ENCODE measurements at places on chromosomes 4 and X. TPM values are rescaled to one million over a fixed set of nuclear protein-coding genes. Genes with fewer than 3 reads are reported as not detected.

GRCh38 chrX:134933248-134933647 is 57.5 kb upstream of the SMIM10 start:
- DNase-seq, result no peak

GRCh38 chrX:40243755-40244515 is 146.2 kb upstream of the BCOR start:
- no peak for DNase-seq

- DNase-seq, result no peak
Measured at GRCh38 chrX:47078129-47079043, at the start of gene RGN. TSS of gene RGN (plus strand) at chrX:47078443. CDS start at chrX:47081145, 2,702 bp downstream.

Gene KLHL13
- polyA plus RNA-seq, result 47.3 TPM

Gene WFS1
- polyA plus RNA-seq, result 18.9 TPM

DNA sequence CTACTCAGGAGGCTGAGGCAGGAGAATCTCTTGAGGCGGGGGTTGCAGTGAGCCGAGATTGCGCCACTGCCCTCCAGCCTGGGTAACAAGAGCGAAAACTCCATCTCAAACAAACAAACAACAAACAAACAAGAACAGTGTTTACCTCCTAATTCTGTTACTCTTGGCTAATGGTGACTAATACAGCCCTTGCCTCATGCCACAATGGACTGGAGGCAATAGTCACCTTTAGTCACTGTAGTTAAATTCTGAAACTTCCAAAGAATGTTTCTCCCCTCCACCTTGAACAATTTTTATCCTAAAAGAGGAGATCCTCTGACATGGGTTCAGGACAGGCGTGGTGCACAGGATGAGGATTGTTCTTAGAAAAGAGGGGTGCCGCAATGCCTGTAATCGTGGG is 241.2 kb upstream of the CTSO start:
- DNase-seq, result no peak

DNA sequence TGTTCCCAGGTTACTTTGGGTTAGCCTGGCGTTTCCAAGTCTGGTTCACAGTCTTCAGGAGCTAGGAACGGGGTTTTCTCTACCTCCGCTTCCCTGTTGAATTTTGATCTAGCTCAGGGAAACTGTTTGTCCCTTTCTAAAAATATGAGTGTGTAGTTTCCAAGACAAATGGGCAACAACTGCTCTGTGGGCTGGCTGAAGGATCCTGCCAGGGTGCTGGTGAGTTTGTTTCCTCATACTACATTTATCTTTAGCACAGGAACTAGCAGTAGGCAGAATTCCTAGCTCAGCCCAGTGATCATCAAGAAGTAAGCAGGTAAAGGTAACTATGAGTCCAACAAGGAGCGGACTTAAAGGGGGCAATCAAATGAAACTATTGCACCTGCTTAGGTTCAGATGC is 13.3 kb upstream of the FAM47E start:
- DNase-seq, result no peak

Gene CYTL1
- polyA plus RNA-seq, result 5.4 TPM

DNA sequence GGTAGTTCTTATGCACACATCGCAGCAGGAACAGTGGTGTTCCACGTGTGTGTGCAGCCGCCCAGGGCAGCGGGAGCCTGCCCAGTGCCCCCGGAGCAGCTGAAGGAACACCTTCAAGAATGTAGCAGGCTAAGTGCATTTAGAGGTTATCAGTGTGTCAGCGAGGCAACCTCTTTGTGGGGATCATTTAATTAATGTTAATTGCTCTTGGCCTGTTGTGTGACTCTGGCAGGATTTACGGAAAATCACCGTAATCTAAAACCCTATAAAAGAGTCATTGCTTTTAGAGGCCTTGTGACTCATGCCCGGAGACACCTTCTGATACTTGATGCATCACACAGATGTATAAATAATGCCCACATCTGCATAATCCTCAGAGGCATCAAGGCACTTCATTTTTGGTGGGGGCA is 47.3 kb upstream of the GATB start:
- no peak for DNase-seq

- DNase-seq, result no peak
Measured at GRCh38 chrX:134870419-134870818, 120.4 kb upstream of the SMIM10 start.

- DNase-seq, result no peak
Measured at GRCh38 chrX:79094075-79094832, 50.2 kb upstream of the GPR174 start.

- DNase-seq, result peak; percentile 36
Measured at GRCh38 chr4:140012688-140013486, 141.1 kb downstream of the MAML3 start.

GRCh38 chrX:19293606-19294325 is 50.0 kb upstream of the PDHA1 start:
- DNase-seq, result no peak

DNA sequence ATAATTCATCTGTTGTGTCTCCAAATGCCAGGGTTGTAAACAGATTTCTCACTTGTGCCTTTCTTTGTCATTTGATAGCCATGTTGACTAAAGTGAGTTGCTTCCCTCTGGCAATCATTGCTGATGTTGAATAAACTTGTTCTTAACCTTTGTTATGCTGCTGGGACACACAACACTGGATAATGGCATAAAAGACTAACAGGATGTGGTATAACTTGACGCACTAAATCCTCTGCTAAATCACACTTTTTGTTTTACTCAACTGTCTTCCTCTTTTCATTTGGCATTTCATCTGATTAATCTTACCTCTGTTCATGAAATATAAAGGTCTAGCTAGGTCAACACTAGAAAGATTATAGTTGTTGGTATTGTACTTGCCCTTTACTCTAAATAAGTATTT is 17.6 kb upstream of the CXCL5 start:
- DNase-seq, result no peak

GRCh38 chr4:79442422-79442821 is 34.4 kb upstream of the GK2 start:
- DNase-seq, result no peak

GRCh38 chr4:127920521-127920920 is 39.8 kb downstream of the PLK4 start:
- DNase-seq, result no peak

- no peak for DNase-seq
Measured at GRCh38 chrX:35101901-35102300, 159.3 kb downstream of the FAM47B start.

GRCh38 chr4:105369988-105370387 is 103.9 kb downstream of the PPA2 start:
- no peak for DNase-seq

DNA sequence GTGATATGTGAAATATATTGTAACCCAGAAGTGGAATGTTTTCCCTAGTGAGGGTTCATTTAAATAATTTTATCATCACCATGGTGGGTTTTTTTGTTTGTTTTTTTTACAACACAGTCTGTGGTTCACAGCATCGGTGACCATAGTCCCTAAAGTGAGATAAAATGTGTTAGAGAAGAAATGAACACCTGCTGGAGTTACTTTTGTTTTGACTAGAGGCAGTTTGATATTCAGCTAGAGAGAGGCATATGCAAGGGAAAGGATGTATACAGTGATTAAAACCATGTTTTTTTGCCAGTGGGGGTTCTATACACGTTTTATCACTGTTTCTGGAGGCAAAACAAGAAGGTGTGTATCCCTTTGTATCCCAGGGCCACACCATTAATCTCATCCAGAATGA is 541.5 kb downstream of the PCDH7 start:
- no peak for DNase-seq

GRCh38 chrX:2520539-2520938 is 19.8 kb upstream of the DHRSX start:
- DNase-seq, result no peak

GRCh38 chr4:86554646-86555045 is 39.5 kb upstream of the PTPN13 start:
- DNase-seq, result no peak

GRCh38 chr4:2862528-2862927 is 18.9 kb downstream of the ADD1 start:
- no peak for DNase-seq

DNA sequence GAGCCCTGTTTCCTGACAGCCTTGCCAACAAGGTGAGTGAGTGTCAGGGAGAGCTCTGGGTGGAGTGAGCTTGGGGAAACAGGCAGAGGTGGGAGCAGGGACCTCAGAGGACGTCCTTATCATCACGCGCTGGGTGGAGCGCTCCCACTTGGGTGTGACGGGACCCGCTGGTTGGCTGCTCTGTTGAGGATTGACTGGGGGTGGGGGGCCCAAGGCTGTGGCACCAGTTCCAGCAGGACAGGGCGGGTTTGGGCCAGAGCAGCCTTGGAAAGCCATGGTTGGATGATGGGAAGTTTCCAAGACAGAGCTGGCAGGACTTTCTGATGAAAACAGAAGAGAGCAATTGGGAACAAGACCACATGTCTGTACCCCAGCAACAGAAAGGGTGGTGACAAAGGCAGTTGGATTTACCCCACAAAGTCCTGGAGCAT is 3.0 kb upstream of the PCGF3 start:
- no peak for DNase-seq

DNA sequence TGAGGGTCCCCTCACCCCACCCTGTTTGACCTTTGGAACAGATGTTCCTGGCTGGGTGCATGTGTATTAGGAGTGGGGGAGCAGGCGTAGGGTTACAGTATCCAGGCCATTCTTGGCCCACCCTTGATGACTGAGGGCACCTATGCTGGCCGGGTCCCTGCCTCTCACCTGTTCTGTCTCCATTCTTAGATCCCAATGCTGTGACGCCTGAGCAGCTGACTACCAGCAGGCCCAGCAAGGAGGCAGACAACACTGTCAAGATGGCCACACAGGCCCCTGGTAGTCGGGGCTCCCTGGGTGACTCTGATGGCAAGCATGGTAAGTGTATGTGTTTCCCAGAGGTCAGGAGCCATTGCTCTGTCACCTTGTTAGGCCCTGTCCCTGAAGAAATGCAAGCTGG is 10.9 kb downstream of the EFNB1 start:
- no peak for DNase-seq

Gene MFSD8
- polyA plus RNA-seq, result 25.8 TPM

DNA sequence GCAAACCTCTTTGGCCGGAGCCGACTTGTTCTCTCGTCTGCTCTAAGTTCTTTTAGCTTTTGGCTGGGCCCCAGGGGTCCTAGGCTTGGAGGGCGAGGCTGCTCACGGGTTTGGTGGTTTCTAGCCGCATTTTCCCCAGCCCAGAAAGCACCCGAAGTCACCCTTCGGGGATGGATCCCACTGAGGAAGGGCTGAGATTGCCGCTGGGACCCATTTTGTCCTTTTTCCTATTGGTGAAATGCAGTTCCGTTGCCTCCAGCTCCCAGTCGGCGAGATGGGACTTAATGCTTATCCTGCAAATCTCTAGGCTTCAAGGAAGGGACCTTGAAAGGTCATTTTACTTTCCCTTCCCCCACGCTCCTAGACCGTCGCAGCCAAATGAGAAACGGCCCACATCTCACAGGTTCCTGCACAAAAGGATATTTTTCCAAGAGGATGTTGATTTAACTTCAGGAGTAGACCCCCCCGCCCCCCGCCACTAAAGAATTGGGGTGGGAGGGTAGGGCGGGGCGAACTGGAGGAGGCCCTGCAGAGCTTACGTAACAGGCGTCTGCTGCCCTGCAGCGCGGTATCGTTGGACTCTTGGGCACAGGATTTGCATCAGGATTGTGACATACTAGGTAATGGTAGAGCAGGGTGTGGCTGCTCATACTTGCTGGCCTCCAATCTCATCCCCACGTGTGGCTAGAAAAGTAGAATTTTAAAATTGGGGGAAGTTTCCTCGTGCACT is 564 bp downstream of the PGK1 start:
- peak; percentile 64 for DNase-seq

DNA sequence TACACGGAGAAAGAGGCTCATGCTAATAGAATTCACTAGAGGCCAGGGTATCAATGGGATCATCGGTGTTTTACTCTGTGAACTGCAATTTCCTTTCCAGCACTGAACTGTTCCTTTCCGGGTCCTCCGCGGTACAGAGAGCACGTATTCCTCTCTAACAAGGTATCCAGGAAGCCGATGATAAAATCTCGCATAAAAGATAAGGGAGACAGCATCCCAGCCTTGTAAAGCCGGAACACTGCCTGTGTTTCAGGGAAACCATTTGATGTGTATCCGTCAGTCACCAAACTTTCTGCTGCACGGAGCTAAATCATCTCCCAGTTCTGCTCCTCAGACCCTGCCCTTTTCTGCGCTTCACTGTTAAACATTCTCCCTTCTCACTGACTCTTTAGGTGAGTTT is 54.0 kb downstream of the ING2 start:
- no peak for DNase-seq

Gene CXorf49
- not detected for polyA plus RNA-seq

DNA sequence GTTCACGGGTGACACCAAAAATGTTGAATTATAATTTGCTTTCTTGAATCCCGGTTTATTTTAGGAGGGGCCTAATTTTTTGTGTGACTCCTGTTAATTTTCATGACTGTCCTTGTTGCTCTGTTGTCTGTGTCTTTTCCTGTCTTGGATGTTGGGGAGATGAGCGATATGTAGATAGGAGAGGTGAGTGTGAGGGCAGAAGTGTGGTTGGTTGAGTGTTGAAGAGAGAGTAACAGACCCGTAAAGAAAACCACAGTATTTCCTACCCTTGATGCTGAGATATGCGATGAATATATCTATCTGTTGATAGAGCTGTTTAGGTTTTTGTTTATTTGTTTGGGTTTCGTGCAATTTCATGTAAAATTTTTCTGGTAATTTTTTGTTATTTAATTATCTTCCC is 70.5 kb downstream of the CPE start:
- DNase-seq, result no peak

Gene NXF2B
- not detected for polyA plus RNA-seq

DNA sequence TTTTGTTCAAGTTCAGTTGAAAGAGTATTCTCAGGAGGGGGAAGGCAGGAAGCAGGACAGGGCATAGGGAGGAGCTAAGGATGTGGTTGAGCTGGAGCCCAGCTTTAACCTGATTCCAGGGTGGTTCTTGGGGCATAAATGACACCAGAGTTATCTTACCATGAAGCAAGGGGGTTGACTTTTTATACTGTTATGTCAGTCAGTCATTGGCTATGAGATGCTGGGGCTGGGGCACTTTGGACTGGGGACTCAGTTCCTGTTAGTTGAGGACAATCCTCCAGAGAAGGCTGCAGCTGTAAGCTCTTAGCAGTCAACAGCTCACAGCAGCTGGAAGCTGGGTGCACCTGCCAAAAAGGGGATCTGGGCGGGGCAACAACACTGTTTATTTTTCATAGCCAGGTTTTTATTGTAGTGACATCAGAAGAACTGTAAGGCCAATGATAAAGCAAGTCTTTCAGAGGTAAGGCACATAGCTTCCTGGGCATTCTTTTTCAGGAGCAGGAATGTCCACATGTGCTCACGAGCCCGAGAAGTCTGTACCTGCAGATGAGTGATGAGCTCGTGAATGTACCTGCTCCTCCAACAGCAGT is 78.5 kb downstream of the MID1IP1 start:
- DNase-seq, result peak; percentile 82

- DNase-seq, result no peak
Measured at GRCh38 chr4:26275281-26275680, 45.5 kb upstream of the RBPJ start.

GRCh38 chr4:186266729-186267456 is 904 bp downstream of the F11 start:
- DNase-seq, result no peak

DNA sequence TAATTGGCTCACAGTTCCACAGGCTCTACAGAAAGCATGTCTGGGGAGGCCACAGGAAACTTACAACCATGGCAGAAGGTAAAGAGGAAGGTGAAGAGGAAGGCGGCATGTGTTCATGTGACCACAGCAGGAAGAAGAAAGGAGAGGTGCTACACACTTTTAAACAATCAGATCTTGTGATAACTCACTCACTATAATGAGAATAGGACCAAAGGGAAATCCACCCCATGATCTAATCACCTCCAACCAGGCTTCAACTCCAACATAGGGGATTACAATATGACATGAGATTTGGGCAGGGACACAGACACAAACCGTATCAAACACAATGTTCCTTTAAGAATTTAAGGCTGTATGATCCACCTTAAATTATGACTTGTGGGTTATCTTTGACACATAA is 10.5 kb upstream of the PGM2 start:
- DNase-seq, result no peak

Data from muscle of back (tissue), 13 donors.